ENCODE measurements at places on chromosomes 2 and 18.

GRCh38 chr2:219271021-219271420 lies 8.1 kb upstream of the DNAJB2 start:
- no peak for DNase-seq

GRCh38 chr2:10053351-10053750 lies 10.0 kb downstream of the KLF11 start:
- DNase-seq: no peak

GRCh38 chr2:177783835-177784744 lies 288.5 kb downstream of the PDE11A start:
- DNase-seq: no peak

GRCh38 chr2:39541011-39541930 lies 104.2 kb upstream of the MAP4K3 start:
- no peak for DNase-seq

- no peak for DNase-seq
Measured at GRCh38 chr2:172169611-172170010, 66.9 kb upstream of the DLX2 start.

GRCh38 chr2:2913601-2914120 lies 464.0 kb downstream of the EIPR1 start:
- DNase-seq: no peak

- no peak for DNase-seq
Measured at GRCh38 chr2:128685841-128686496, 367.3 kb upstream of the HS6ST1 start.

DNA sequence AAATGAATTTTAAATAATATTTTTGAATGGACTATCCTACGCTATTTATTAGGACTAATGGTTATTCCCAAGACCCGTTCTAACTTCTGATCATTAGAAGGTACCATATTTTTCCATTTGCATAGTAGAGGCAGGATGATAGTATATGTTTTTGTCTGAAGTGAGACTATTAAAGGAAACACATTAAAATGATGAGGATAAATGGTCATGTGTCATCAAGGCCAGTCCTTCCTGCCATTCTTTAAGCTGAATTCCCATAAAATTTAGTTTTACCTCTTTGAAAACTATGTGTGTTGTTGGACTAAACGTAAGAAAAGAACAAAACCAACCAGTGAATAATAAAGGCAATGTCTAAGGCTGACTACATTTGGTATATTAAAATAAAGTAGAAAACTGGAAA lies 121.8 kb downstream of the SLC8A1 start:
- DNase-seq: no peak
